ENCODE measurements at places on chromosomes 4 and X. TPM values are rescaled to one million over a fixed set of nuclear protein-coding genes. Genes with fewer than 3 reads are reported as not detected.

GRCh38 chrX:67619253-67619652 is 75.4 kb downstream of the AR start:
- DNase-seq: no peak
- no peak overlapping the region for H3K4me3 ChIP-seq
- H3K27me3 ChIP-seq: no peaks in the 10 kb centered on the region
- no peaks in the 10 kb centered on the region for H3K4me1 ChIP-seq

HSFX3 gene
- total RNA-seq: not detected

- no peaks in the 10 kb centered on the region for H3K27me3 ChIP-seq
- no peaks in the 10 kb centered on the region for H3K36me3 ChIP-seq
- no peak overlapping the region for H3K4me3 ChIP-seq
Measured at GRCh38 chr4:10688022-10688421, 3.5 kb upstream of the CLNK start.

DNA sequence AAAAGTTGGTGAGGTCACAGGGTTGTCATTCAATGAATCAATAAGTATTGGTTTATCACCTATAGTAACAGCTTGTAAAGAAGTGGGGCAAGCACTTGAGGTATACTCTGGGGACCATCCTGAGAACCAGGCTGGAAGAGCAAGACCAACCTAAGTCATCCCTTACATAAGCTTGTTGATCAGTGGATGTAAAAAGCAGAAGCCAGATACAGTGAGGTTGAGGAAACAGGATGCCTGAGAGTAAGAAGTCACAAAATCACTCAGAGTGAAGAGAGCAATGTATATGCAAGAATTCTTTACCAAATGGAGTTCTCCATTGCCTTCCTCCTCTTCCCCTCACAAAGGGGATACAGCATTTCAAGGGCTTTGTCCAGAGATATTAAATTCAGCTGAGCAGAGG is 76.3 kb upstream of the PACRGL start:
- H3K27me3 ChIP-seq: no peaks in the 10 kb centered on the region
- no peaks in the 10 kb centered on the region for H3K36me3 ChIP-seq
- H3K4me3 ChIP-seq: no peak overlapping the region
- DNase-seq: no peak
- no peak overlapping the region for H3K27ac ChIP-seq

TCEANC gene
- total RNA-seq: 8.6 TPM

GRCh38 chr4:78150543-78150864 is 93.4 kb downstream of the FRAS1 start:
- peaks cover 4% of the 10 kb centered on the region for H3K4me1 ChIP-seq
- H3K4me3 ChIP-seq: no peak overlapping the region
- DNase-seq: no peak
- no peak overlapping the region for H3K27ac ChIP-seq

SPRY1 gene
- 67.0 TPM for total RNA-seq

TRIM61 gene
- 5.5 TPM for total RNA-seq

DNA sequence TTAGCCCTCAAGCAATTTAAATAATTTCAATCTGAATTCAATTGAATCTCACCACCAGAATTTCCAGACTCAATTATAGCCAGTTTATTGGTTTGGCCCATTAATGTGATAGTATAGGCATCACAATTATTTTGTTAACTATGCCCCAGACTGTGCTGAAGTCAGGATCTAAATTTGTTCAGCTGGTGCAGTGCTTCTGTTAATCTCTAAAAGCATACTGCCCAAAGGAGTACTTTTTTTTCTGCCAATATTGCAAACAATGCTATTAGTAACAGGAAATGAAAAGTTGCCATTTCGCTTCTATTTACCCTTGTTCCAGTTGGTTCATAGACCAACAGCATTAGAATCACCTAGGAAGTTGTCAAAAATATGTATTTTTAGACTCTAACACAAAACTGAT is 171.0 kb downstream of the GPM6A start:
- H3K4me1 ChIP-seq: no peaks in the 10 kb centered on the region
- H3K4me3 ChIP-seq: no peak overlapping the region
- H3K27ac ChIP-seq: no peak overlapping the region
- DNase-seq: no peak
- no peaks in the 10 kb centered on the region for H3K36me3 ChIP-seq

- no peaks in the 10 kb centered on the region for H3K27me3 ChIP-seq
- H3K27ac ChIP-seq: peak overlapping the region; percentile 82
- peaks cover 28% of the 10 kb centered on the region for H3K4me1 ChIP-seq
- no peak for DNase-seq
Measured at GRCh38 chr4:185966549-185966948, 102.4 kb upstream of the TLR3 start.

- H3K27me3 ChIP-seq: peaks cover 49% of the 10 kb centered on the region
- peak; percentile 22 for DNase-seq
- H3K36me3 ChIP-seq: no peaks in the 10 kb centered on the region
- H3K27ac ChIP-seq: no peak overlapping the region
- H3K4me1 ChIP-seq: peaks cover 21% of the 10 kb centered on the region
Measured at GRCh38 chr4:4867375-4868039, 8.0 kb downstream of the MSX1 start.

GRCh38 chr4:185638548-185639301 is 103.4 kb upstream of the PDLIM3 start:
- no peak overlapping the region for H3K4me3 ChIP-seq
- H3K36me3 ChIP-seq: peaks cover 10% of the 10 kb centered on the region
- DNase-seq: no peak
- H3K27me3 ChIP-seq: no peaks in the 10 kb centered on the region

GRCh38 chr4:17707671-17708070 is 73.8 kb downstream of the FAM184B start:
- H3K27ac ChIP-seq: no peak overlapping the region
- no peaks in the 10 kb centered on the region for H3K27me3 ChIP-seq
- H3K4me3 ChIP-seq: no peak overlapping the region

DNA sequence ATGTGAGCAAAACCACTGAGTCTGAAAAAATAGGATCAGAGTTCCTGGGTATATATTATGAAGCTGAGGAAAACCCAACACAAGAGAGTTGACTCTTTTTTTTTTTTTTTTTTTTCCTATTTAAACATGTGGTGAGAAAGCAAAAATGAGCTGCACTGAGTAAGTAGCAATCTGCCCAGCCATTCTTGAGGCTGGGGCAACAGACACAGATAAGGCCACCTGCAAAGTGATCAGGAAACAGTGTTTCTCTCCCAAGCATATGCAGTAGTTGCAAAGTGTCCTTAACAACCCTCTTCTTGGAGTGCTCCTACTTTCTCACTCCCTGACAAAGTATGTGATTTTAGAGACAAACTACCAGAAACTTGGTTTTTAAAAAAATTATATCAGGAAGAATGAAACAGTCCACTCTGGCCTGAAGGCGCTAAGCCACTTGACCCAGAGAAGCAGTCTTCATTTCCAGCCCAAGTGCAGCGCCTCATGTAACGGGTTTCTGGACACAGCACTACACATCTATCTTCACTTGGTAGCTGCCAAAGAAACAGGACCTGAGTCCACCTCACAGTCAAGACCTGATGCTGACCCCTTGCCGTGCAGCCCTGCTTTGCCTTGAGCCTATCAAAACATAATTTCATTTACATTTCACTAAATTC is 124.6 kb upstream of the MAP3K15 start:
- peak; percentile 59 for DNase-seq
- H3K27me3 ChIP-seq: no peaks in the 10 kb centered on the region
- no peaks in the 10 kb centered on the region for H3K36me3 ChIP-seq
- no peak overlapping the region for H3K27ac ChIP-seq

DNA sequence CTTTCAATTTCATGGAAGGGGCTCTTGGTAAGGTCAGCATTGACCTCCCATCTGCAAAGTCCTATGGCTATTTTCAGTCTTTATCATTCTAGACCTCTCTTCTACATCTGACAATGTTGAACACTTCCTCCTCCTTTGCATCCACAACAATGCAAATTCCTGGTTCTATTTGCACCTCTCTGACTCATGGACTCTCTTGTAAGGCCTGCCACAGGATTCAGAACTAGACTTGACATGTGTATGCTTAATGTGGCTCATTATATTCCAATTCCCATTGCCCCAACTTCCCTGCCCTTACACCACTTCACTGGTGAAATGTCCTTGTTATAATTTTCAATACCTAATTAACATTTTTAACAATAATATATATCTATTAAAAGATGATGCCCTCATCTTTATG is 314.3 kb upstream of the FGF13 start:
- no peaks in the 10 kb centered on the region for H3K4me1 ChIP-seq
- no peak for DNase-seq
- H3K36me3 ChIP-seq: no peaks in the 10 kb centered on the region
- no peak overlapping the region for H3K4me3 ChIP-seq
- H3K27me3 ChIP-seq: no peaks in the 10 kb centered on the region
- H3K27ac ChIP-seq: no peak overlapping the region

- H3K4me3 ChIP-seq: no peak overlapping the region
- no peaks in the 10 kb centered on the region for H3K27me3 ChIP-seq
- H3K27ac ChIP-seq: no peak overlapping the region
- no peaks in the 10 kb centered on the region for H3K4me1 ChIP-seq
Measured at GRCh38 chrX:145886469-145886868, 68.8 kb downstream of the SLITRK2 start.

BCLAF3 gene
- total RNA-seq: 12.8 TPM

DNA sequence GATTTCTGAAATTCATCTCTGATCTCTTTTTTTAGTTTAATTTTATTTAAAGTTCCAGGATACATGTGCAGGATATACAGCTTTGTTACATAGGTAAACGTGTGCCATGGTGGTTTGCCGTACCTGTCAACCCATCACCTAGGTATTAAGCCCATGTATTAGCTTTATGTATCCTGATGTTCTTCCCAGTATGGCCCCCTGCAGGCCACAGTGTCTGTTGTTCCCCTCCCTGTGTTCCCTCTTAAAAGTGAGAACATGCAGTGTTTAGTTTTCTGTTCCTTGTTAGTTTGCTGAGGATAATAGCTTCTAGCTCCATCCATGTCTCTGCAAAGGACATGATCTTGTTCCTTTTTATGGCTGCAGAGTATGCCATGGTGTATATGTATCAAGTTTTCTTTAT is 153.2 kb downstream of the RAPGEF2 start:
- H3K27ac ChIP-seq: no peak overlapping the region
- H3K36me3 ChIP-seq: no peaks in the 10 kb centered on the region
- no peak for DNase-seq
- H3K27me3 ChIP-seq: no peaks in the 10 kb centered on the region
- H3K4me1 ChIP-seq: no peaks in the 10 kb centered on the region

PACRGL gene
- 31.1 TPM for total RNA-seq

C4orf46 gene
- total RNA-seq: 15.4 TPM

GRCh38 chr4:39464886-39465501 is 6.1 kb downstream of the LIAS start:
- no peak overlapping the region for H3K4me3 ChIP-seq
- H3K27ac ChIP-seq: no peak overlapping the region
- no peak for DNase-seq
- H3K36me3 ChIP-seq: no peaks in the 10 kb centered on the region
- no peaks in the 10 kb centered on the region for H3K27me3 ChIP-seq

DNA sequence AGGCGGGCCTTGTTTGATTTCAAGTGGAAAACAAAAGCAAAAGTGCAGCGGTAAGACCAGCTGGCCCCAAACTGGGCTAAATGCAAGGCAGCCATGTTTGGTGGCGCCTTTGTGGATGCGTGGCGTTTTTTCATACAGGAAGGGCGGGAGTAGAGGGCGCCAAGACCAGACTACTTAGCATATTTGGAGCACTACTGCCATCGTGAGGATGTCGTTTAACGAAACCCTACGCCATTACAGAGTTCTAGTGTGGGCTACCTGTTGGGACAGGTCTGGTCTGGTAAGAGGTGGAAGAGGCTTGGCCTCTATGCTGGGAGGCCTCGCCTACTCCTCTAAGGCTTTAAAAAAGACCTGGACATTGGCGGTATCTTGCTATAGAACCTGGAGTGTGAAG is 230.7 kb upstream of the STK26 start:
- H3K4me3 ChIP-seq: no peak overlapping the region
- no peak for DNase-seq
- peak overlapping the region; percentile 78 for H3K27ac ChIP-seq
- peaks cover 3% of the 10 kb centered on the region for H3K27me3 ChIP-seq
- no peaks in the 10 kb centered on the region for H3K36me3 ChIP-seq

GRCh38 chr4:39719804-39720580 is 22.1 kb downstream of the UBE2K start:
- no peak for DNase-seq
- H3K27ac ChIP-seq: no peak overlapping the region
- H3K4me1 ChIP-seq: no peaks in the 10 kb centered on the region
- peaks cover 5% of the 10 kb centered on the region for H3K36me3 ChIP-seq
- no peaks in the 10 kb centered on the region for H3K27me3 ChIP-seq

- H3K36me3 ChIP-seq: no peaks in the 10 kb centered on the region
- no peak overlapping the region for H3K27ac ChIP-seq
- H3K4me1 ChIP-seq: peaks cover 23% of the 10 kb centered on the region
- no peaks in the 10 kb centered on the region for H3K27me3 ChIP-seq
Measured at GRCh38 chr4:39354254-39354552, 12.0 kb downstream of the RFC1 start.

DNA sequence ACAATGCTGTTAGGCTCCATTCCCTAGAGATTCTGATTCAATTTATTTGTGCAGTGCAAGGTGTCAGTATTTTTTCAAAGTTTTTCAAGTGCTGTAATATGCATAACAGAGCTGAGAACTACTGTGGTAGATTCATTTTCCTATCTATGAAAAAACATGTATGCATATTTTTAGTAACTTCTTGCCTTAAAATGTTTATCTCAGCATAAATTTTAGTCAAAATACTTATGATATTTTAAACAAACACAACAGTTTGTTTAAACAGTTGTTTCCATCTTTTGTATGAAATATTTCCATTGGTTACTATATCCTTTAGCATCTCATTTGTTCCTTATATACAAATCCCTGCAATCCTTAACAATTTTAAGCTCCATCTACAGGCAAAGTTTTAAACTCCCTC is 624.8 kb upstream of the ADGRL3 start:
- no peak overlapping the region for H3K27ac ChIP-seq
- no peaks in the 10 kb centered on the region for H3K36me3 ChIP-seq

DCHS2 gene
- 0.78 TPM for total RNA-seq

SMIM10 gene
- 7.5 TPM for total RNA-seq

DNA sequence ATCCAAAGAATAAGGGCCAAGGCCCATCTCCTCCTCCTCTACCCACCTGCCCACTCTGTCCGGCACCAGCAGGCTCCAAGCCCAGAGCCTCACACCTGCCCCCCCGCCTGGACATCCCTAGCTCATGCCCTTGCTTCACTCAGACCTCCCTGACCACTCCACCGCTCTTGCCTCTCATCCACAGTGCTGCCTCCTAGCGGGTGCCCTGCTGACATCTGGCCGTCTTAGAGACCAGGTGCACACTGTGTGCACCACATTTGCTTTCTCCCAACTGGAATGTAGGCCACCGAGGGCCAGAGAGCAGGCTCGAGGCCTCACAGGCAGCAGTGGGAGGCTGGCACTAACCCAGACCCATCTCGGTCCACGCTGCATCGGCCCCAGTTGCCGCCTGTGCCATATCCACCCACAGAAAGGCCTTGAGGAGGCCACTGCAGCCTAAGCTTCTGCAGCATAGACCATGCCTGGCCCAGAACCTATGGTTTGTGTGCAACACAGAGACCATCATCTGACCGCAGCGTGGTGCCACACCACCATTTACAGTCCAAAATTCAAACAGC is 13.5 kb downstream of the LETM1 start:
- peaks cover 41% of the 10 kb centered on the region for H3K36me3 ChIP-seq
- no peaks in the 10 kb centered on the region for H3K27me3 ChIP-seq
- peak; percentile 46 for DNase-seq
- H3K27ac ChIP-seq: peak overlapping the region; percentile 24
- no peak overlapping the region for H3K4me3 ChIP-seq

All from thyroid gland (tissue), 4 donors.